ENCODE measurements at places on chromosomes 4 and X. TPM values are rescaled to one million over a fixed set of nuclear protein-coding genes. Genes with fewer than 3 reads are reported as not detected.

The ZAR1 gene
- total RNA-seq, result not detected

The TCEAL7 gene
- 7.8 TPM for total RNA-seq

The SLC10A4 gene
- not detected for total RNA-seq

The DMRTC1 gene
- not detected for total RNA-seq

The MAB21L2 gene
- 1.6 TPM for total RNA-seq

The SUPT20HL1 gene
- not detected for total RNA-seq

The LRAT gene
- total RNA-seq, result 0.35 TPM

The PCDH7 gene
- 16.8 TPM for total RNA-seq

The EGF gene
- 13.4 TPM for total RNA-seq

The NAA10 gene
- 70.2 TPM for total RNA-seq

The RHOXF2 gene
- total RNA-seq, result not detected

The PLAC8 gene
- 2.1 TPM for total RNA-seq

DNA sequence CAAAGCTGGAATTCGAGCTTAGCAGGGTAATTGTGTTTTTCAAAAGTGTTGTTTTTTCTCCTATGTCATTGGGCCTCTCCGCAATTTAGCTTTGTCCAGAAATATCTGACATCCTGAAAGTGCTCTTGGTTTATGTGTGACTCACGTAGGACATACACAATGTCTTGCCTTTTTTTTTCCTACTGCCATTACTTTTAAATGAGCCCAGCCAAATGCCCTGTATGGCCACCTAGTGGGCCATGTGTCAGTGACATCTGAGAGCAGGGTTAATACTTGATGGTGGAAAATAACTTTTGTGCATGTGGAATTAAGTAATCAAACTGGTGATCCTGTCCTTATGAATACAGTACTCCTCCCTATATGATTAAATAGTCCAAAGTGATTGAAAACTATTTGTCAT lies 1411.1 kb upstream of the TENM3 start:
- DNase-seq, result no peak
- H3K27me3 ChIP-seq, result no peaks in the 10 kb centered on the region
- no peaks in the 10 kb centered on the region for H3K4me1 ChIP-seq
- H3K4me3 ChIP-seq, result no peak overlapping the region

GRCh38 chr4:172042714-172043114 lies 229.5 kb downstream of the GALNTL6 start:
- no peak overlapping the region for H3K4me3 ChIP-seq
- H3K27me3 ChIP-seq, result no peaks in the 10 kb centered on the region
- H3K27ac ChIP-seq, result no peak overlapping the region
- no peaks in the 10 kb centered on the region for H3K36me3 ChIP-seq

DNA sequence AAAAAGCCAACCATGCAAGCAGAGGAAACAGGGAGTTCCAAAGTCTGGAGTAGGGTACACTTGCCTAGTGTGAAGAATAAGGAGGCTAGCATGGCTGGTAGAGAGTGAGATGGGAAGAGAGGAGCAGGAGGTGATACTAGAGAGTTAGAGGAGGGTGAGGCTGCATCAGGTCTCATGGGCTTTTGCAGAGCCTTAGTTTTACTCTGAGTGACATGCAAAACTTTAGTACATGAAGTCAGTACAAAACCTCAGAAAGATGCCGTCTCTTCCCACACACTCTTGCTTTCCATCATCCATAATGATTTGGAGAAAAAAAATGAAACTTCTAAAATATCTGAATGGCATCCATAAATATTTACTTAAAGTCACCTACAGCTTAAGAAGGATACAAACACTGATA lies 5.0 kb downstream of the OPRPN start:
- no peaks in the 10 kb centered on the region for H3K27me3 ChIP-seq
- no peak overlapping the region for H3K4me3 ChIP-seq
- no peak overlapping the region for H3K27ac ChIP-seq
- DNase-seq, result no peak

- H3K4me1 ChIP-seq, result no peaks in the 10 kb centered on the region
- no peaks in the 10 kb centered on the region for H3K27me3 ChIP-seq
Measured at GRCh38 chrX:49312176-49312575, 8.7 kb downstream of the GAGE10 start.

DNA sequence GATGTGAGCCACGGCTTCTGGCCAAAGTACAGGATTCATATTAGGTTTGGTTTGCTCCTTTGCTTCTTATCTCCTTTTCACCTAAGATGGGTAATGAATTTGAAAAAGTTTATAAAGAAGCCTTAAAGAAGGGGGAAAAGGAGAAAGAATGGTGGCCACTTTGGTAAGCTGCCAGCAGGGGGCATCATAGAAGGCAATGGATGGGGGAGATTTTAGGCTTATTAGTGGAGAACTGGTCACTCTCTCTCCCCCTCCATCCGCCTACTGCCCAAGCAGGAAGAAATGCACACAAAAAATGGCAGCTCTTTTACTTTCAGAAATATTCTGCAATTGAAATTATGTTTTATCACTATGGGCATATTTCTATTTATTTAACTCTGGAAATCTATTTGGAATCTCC lies 32.0 kb downstream of the SPARCL1 start:
- H3K4me1 ChIP-seq, result no peaks in the 10 kb centered on the region
- DNase-seq, result no peak
- no peaks in the 10 kb centered on the region for H3K27me3 ChIP-seq
- H3K27ac ChIP-seq, result peak overlapping the region; percentile 52
- peaks cover 40% of the 10 kb centered on the region for H3K36me3 ChIP-seq

GRCh38 chr4:850323-850945 lies 24.5 kb upstream of the CPLX1 start:
- no peaks in the 10 kb centered on the region for H3K4me1 ChIP-seq
- peaks cover 27% of the 10 kb centered on the region for H3K36me3 ChIP-seq
- no peak overlapping the region for H3K4me3 ChIP-seq

- peaks cover 31% of the 10 kb centered on the region for H3K4me1 ChIP-seq
- DNase-seq, result no peak
- H3K27ac ChIP-seq, result peak overlapping the region; percentile 34
- H3K4me3 ChIP-seq, result no peak overlapping the region
Measured at GRCh38 chr4:25929298-25929686, 15.3 kb downstream of the SMIM20 start.

DNA sequence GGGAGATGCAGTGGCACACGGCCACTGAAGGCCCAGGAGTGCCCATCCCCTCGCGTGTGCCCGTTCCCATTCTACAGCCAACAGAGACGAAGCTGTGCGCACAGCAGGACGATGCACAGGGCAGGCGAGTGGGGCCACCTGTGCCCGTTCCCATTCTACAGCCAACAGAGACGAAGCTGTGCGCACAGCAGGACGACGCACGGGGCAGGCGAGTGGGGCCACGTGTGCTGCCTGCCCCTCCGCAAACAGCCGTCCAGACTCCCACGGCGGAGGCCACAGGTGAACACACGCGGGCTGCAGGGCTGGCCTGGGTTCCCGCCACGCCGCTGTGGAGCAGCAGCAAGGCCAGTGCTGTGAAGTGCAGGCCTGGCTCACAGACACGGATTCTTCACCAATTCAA lies 32.0 kb downstream of the GAK start:
- H3K36me3 ChIP-seq, result peaks cover 29% of the 10 kb centered on the region
- no peak for DNase-seq
- no peak overlapping the region for H3K4me3 ChIP-seq
- no peaks in the 10 kb centered on the region for H3K4me1 ChIP-seq
- H3K27ac ChIP-seq, result no peak overlapping the region

- no peak overlapping the region for H3K4me3 ChIP-seq
- H3K27ac ChIP-seq, result no peak overlapping the region
- H3K36me3 ChIP-seq, result no peaks in the 10 kb centered on the region
- DNase-seq, result no peak
- no peaks in the 10 kb centered on the region for H3K27me3 ChIP-seq
- no peaks in the 10 kb centered on the region for H3K4me1 ChIP-seq
Measured at GRCh38 chr4:187921946-187922623, 73.5 kb upstream of the ZFP42 start.

GRCh38 chr4:124202099-124202498 lies 510.4 kb downstream of the ANKRD50 start:
- no peaks in the 10 kb centered on the region for H3K4me1 ChIP-seq
- no peak overlapping the region for H3K4me3 ChIP-seq
- no peaks in the 10 kb centered on the region for H3K36me3 ChIP-seq
- H3K27me3 ChIP-seq, result no peaks in the 10 kb centered on the region

DNA sequence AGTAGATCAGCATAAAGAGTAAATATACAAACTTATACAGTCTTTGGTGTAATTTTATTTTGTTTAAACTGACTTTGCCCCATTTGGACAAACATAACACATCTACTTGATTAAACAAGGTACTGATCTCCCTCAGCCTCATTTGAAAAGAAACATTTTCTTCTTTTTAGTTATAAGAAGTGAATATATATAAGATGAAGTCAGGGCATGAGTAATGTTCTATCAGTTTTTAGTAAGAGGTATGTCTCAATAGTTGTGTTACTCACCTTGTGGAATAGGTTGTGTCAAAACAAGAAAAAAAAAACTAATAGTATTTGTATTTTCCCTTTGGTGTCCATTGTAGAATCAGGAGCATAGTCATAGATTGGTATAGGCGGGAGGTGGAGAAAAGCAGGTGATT lies 327.4 kb downstream of the RPA4 start:
- no peaks in the 10 kb centered on the region for H3K27me3 ChIP-seq
- H3K27ac ChIP-seq, result no peak overlapping the region
- H3K4me3 ChIP-seq, result no peak overlapping the region
- DNase-seq, result no peak
- H3K36me3 ChIP-seq, result no peaks in the 10 kb centered on the region

GRCh38 chr4:38119668-38120385 lies 159.6 kb downstream of the PTTG2 start:
- H3K27me3 ChIP-seq, result no peaks in the 10 kb centered on the region
- DNase-seq, result no peak
- H3K4me3 ChIP-seq, result no peak overlapping the region
- peaks cover 86% of the 10 kb centered on the region for H3K36me3 ChIP-seq

DNA sequence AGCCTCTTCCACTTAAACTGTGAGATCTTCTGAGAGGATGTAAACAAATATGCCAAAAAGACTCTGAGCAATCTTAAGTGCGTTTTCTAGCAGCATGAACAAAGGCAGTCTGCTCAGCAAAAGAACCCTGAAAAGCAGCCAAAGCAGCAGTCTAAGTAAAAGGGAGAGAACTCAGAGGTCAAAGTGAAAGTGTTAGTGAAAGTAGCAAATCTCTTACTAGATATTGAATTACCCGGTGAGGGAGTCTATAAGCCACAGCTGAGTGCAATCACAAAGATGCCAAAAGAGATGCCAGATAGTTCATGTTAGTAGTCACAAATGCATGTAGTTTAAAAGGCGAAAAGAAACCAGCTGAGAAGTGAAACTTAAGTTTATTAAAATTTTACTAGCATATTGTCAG lies 7.9 kb upstream of the GNRHR start:
- no peaks in the 10 kb centered on the region for H3K36me3 ChIP-seq
- H3K4me3 ChIP-seq, result no peak overlapping the region
- no peak overlapping the region for H3K27ac ChIP-seq
- H3K4me1 ChIP-seq, result no peaks in the 10 kb centered on the region
- no peak for DNase-seq

DNA sequence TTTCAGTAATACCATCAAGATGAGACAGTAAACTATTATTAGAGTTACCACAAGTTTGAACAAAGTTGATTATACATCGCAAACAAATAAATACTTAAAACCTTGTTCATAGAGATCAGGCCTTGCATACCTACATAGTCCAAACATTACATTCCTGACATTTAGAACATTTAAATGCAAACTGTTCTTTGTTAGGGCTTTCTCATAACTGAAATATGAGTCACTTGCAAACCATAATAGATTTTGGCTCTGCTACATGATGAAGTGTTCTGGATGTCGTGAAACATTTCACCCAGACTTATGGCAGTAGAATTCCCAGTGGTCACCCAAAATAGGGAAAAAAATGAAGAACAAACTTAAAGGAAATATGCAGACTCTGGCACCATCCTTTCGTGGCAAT lies 75.0 kb downstream of the FAT4 start:
- DNase-seq, result no peak
- no peaks in the 10 kb centered on the region for H3K27me3 ChIP-seq
- H3K4me1 ChIP-seq, result peaks cover 52% of the 10 kb centered on the region
- H3K27ac ChIP-seq, result peak overlapping the region; percentile 79
- no peaks in the 10 kb centered on the region for H3K36me3 ChIP-seq
- H3K4me3 ChIP-seq, result no peak overlapping the region

DNA sequence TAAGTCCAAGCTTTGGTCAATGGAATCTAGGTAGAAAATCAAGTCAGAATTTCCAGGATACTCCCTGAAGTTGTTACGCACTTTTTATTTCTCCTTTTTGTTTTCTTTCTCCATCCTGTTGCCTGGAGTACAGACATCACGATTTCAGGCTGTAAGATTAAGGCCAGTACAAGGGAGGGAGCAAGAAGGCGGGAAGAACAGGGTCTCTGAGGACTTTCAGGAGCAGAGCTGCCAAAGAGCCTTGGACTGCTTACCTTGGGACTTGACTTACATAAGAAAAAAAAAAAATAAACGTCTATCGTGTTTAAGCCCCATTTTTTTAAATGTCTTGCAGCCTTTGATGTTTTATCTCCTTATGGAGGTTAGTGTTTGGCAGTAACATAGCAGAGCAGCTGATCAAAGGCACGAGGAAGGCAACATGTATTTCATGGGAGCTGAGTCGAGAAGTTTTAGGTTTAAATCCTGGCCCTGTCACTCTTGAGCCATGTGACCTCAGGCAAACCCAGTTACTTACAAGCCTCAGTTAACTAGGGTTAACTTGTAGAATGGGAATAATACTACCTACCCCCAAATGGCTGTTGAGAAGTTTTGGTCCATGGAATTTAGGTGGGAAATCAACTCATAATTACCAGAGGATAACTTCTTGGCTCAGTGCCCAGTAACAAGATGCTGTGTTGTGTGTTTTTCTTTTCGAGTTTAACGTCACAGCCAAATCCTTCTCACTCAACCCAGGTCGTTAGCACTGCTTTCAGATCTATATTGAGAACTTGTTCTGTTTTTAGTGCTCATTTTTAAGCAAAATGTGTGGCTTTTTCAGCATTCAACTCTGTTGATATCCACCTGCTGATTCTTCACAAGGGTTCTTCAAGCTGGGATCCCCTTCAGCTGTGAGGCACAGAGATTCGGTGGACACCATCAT lies 106.8 kb downstream of the CLNK start:
- no peak overlapping the region for H3K27ac ChIP-seq
- DNase-seq, result no peak
- no peaks in the 10 kb centered on the region for H3K36me3 ChIP-seq
- no peak overlapping the region for H3K4me3 ChIP-seq
- H3K27me3 ChIP-seq, result no peaks in the 10 kb centered on the region
- H3K4me1 ChIP-seq, result no peaks in the 10 kb centered on the region

- peak overlapping the region; percentile 97 for H3K27ac ChIP-seq
- H3K27me3 ChIP-seq, result no peaks in the 10 kb centered on the region
- peaks cover 50% of the 10 kb centered on the region for H3K36me3 ChIP-seq
- peaks cover 54% of the 10 kb centered on the region for H3K4me1 ChIP-seq
- no peak for DNase-seq
Measured at GRCh38 chr4:10115797-10116568, 616 bp downstream of the WDR1 start.

- no peak overlapping the region for H3K4me3 ChIP-seq
- no peaks in the 10 kb centered on the region for H3K4me1 ChIP-seq
- no peak for DNase-seq
Measured at GRCh38 chrX:133177202-133177601, 41.0 kb downstream of the TFDP3 start.

- no peaks in the 10 kb centered on the region for H3K27me3 ChIP-seq
- H3K27ac ChIP-seq, result no peak overlapping the region
- no peaks in the 10 kb centered on the region for H3K4me1 ChIP-seq
- no peak overlapping the region for H3K4me3 ChIP-seq
Measured at GRCh38 chrX:81208916-81209315, 7.0 kb downstream of the SH3BGRL start.

- H3K27ac ChIP-seq, result no peak overlapping the region
- H3K27me3 ChIP-seq, result no peaks in the 10 kb centered on the region
- H3K4me1 ChIP-seq, result no peaks in the 10 kb centered on the region
Measured at GRCh38 chrX:149213264-149213663, 291.8 kb downstream of the IDS start.
